ENCODE measurements at places on chromosomes 11 and 22.

GRCh38 chr11:63945477-63946163 lies 6.8 kb downstream of the NAA40 start:
- peaks cover 3% of the 10 kb centered on the region for H3K36me3 ChIP-seq
- no peak overlapping the region for H3K4me3 ChIP-seq
- no peak for DNase-seq
- no peaks in the 10 kb centered on the region for H3K27me3 ChIP-seq

GRCh38 chr22:44086271-44087088 lies 62.4 kb downstream of the PARVB start:
- H3K4me1 ChIP-seq = peaks cover 10% of the 10 kb centered on the region
- H3K4me3 ChIP-seq = peak overlapping the region; percentile 9
- H3K36me3 ChIP-seq = peaks cover 7% of the 10 kb centered on the region
- H3K27ac ChIP-seq = peak overlapping the region; percentile 35
- no peaks in the 10 kb centered on the region for H3K27me3 ChIP-seq
- no peak for DNase-seq

DNA sequence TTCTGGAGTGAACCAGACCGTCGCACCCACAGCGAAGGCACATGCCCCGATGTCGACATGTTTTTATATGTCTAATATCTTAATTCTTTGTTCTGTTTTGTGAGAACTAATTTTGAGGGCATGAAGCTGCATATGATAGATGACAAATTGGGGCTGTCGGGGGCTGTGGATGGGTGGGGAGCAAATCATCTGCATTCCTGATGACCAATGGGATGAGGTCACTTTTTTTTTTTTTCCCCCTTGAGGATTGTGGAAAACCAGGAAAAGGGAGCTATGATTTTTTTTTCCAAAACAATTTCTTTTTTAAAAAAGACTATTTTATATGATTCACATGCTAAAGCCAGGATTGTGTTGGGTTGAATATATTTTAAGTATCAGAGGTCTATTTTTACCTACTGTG lies 49.2 kb upstream of the OR4B1 start:
- peaks cover 32% of the 10 kb centered on the region for H3K36me3 ChIP-seq
- DNase-seq = no peak
- H3K27ac ChIP-seq = no peak overlapping the region
- H3K27me3 ChIP-seq = no peaks in the 10 kb centered on the region
- H3K4me3 ChIP-seq = no peak overlapping the region
- H3K4me1 ChIP-seq = peaks cover 8% of the 10 kb centered on the region

DNA sequence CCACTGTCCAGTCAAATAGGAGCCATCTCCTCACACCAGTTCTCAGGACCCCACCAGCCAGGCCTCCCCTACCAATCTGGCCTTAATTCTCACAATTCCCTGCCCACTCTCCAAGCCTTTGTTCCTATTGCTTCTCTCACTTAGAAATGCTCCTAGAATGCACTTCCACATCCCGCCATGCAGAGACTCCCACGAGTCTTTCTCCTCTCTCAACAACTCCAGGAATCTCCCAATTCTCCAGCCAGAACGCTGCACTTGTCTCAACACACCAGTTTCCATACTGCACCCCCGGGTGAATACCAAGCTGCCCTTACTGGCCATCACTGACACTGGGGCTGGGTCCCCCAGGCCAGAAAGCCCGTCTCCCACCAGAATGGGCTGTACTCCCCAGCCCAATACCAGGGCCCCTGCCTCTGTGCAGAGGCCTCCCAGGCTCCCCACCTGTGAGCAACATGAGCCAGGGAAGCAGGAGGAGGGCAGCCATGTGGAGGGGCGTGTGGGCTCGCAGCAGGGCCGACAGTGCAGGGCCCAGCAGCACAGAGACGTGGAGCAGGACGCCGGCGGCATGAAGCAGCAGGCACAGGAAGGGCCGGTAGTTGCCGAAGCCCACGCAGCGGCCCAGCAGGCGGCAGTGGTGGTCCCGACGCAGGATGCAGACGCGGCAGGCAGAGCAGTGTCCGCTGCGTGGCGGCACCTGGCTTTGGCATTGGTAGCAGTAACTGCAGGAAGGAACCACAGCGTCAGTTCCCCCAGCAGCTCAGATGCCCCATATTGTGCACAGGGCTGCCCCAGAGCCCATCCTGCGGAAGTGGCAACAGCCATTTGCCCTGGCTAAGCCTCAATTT lies 2.4 kb downstream of the ZDHHC24 start:
- H3K4me3 ChIP-seq = peak overlapping the region; percentile 12
- peak overlapping the region; percentile 18 for H3K27ac ChIP-seq
- peaks cover 19% of the 10 kb centered on the region for H3K36me3 ChIP-seq
- DNase-seq = no peak
- peaks cover 13% of the 10 kb centered on the region for H3K4me1 ChIP-seq

DNA sequence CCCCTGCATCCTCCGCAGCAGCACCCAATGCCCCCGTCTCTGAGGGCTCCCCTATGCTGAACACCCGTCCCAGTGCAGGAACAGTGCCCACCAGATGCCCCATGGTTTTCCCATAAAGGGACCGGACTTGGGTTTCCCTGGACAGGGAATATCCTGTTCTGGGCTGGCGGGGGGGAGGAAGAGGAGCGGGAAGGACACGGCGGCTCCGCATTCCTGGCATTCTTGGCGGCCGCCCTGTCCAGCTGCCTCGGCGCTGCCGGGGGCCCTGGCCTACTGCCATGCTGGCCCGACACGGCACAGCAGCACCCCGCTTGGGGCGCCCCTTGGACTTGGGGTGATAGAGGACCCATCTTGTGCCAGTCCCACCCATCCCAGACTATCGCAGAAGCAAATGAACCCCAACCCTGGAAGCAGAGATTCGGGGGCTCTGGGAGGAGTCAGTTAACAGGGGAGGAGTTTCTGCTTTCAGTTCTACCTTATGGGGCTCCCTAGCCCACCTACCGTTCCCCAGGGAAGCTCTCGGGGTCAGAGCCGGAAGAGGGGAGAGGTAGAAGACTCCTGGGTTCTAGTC lies 23.7 kb upstream of the CBX7 start:
- peaks cover 41% of the 10 kb centered on the region for H3K4me1 ChIP-seq
- no peaks in the 10 kb centered on the region for H3K27me3 ChIP-seq
- H3K36me3 ChIP-seq = no peaks in the 10 kb centered on the region
- H3K4me3 ChIP-seq = no peak overlapping the region
- H3K27ac ChIP-seq = peak overlapping the region; percentile 99

- peak overlapping the region; percentile 62 for H3K27ac ChIP-seq
- H3K4me3 ChIP-seq = no peak overlapping the region
- peak; percentile 47 for DNase-seq
- no peaks in the 10 kb centered on the region for H3K27me3 ChIP-seq
- H3K36me3 ChIP-seq = peaks cover 10% of the 10 kb centered on the region
- peaks cover 35% of the 10 kb centered on the region for H3K4me1 ChIP-seq
Measured at GRCh38 chr11:65274735-65275682, 13.2 kb downstream of the POLA2 start.

- H3K27me3 ChIP-seq = no peaks in the 10 kb centered on the region
- no peak for DNase-seq
- H3K4me3 ChIP-seq = no peak overlapping the region
- peaks cover 7% of the 10 kb centered on the region for H3K4me1 ChIP-seq
- no peaks in the 10 kb centered on the region for H3K36me3 ChIP-seq
- H3K27ac ChIP-seq = no peak overlapping the region
Measured at GRCh38 chr11:79367844-79368243, 73.0 kb downstream of the TENM4 start.

Measured in mesothelial cell of epicardium (in vitro differentiated cells).